Fibroblast of villous mesenchyme (primary cell): ENCODE measurements at places on chromosomes 13 and 19. TPM values are rescaled to one million over a fixed set of nuclear protein-coding genes. Genes with fewer than 3 reads are reported as not detected.
A peak's percentile ranks its signal among the peaks of the same experiment; 100 is the strongest.

- DNase-seq = no peak
Measured at GRCh38 chr13:91567485-91568207, 169.2 kb downstream of the GPC5 start.

GRCh38 chr13:30615481-30615865 is 2.2 kb upstream of the USPL1 start:
- DNase-seq = no peak

The CERS4 gene
- 6.0 and 10.3 TPM in 2 replicates for total RNA-seq

DNA sequence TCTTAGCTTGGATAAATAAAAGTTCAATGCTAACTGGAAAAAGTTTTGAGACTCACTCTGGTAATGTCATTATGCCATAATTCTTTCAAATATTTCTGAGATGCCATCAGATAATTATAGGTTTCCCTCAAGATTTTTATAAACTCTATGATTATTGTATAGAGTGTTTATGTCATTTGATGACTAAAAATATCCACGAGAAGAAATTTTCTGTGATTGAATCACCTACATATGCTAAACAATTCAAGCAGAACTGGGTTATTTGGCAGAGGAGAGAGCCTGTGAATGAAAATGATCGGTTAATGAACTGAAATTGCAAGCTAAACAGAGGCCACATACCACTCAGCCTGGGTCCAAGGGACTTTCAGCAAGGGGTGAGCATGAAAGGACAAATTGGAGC is 92.6 kb upstream of the TSC22D1 start:
- DNase-seq = no peak

The CALR3 gene
- total RNA-seq = not detected in 2 replicates

DNA sequence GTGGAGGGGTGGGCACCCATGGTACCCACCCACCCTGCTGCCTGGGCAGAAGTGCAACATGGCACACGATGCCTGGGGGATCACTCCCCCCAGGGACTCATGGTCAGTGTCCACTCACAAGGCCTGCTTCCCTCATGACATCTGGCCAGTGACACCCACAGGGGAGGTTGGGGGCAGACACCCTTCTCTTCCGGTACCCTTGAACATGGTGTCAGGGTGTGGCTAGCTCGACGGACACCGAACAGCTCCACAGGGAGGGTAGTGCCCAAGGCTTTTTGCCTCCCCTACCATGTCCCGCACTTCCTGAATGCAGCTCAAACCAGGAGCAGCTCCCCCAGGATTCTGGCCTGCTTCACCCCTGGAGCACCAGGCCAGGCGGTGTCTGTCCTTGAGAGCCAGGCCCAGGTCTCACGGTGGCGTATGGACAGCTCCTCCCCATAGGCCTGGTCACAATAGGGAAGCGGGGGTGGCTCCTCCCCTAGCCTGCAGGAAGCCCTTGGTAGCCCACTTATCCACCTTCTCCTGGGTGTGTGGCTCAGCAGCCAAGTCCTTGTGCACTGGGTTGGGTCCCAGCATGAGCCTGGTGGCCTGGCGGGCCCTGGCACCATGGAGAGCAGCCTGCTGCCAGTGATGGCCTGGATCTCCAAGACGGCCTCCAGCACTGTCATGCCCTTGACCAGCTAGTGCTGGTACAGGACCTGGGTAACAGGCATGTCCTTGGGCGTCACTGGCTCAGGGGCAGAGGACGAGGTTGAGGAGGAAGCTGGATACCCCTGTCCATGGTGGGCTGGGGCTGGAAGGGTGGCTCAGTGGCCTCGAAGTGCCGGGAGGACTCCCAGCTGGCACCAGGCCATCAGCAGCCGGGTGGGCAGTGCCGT is 7.8 kb downstream of the ACP4 start:
- DNase-seq = no peak

DNA sequence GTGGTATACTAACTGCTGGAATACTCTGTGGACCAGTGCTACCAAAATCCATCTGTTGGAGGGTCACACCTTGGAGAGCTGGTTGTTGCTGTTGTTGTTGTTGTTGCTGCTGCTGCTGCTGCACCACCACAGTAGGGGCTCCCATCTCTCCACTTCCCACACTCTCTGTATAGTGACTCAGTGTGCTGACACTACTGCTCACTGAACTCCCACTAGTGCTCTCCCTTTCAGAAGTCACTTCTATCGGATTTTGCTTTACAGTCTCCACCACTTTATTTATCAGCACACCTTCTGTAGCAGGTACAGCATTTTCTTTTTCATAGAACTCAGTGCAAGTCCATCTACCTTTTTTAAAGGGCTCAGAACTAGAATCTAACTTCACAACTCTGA is 1.7 kb downstream of the TSC22D1 start:
- DNase-seq = peak; percentile 9

The PRX gene
- 0.86 and 1.9 TPM in 2 replicates for total RNA-seq

The KANK3 gene
- under 0.01 and 0.64 TPM in 2 replicates for total RNA-seq

GRCh38 chr19:35545001-35545854 is at the start of gene TMEM147:
Gene TMEM147, plus strand, starts transcription at chr19:35545626. Its CDS starts 114 bp downstream, at chr19:35545740.
- peak; percentile 91 for DNase-seq

DNA sequence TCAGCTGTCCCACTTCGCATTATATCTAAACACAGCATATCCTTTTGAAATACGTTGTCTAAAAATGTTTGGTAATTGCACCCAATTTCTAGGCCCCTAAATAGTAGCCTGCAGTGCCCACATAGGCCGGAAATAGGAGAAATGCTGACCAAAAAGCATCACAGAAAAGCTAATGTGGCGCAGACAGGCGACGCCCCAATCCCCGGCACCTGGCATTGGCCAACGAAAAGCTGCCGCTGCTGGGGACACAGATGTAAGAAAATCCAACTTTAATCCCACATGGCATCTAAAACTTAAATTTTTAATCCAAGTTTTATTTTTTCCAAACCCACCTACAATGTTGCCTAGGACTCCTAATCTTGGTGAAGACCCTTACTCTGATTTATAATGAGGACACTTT is 4.0 kb downstream of the SAFB2 start:
- DNase-seq = no peak

The ZNF224 gene
- total RNA-seq = 20.0 and 28.9 TPM in 2 replicates

- DNase-seq = no peak
Measured at GRCh38 chr19:14406645-14407401, 12.3 kb downstream of the DDX39A start.

The KLK12 gene
- not detected in 2 replicates for total RNA-seq

GRCh38 chr13:33554919-33555791 is 262.8 kb upstream of the RFC3 start:
- no peak for DNase-seq

- DNase-seq = peak; percentile 41
Measured at GRCh38 chr13:31794452-31794851, 55.1 kb downstream of the RXFP2 start.

DNA sequence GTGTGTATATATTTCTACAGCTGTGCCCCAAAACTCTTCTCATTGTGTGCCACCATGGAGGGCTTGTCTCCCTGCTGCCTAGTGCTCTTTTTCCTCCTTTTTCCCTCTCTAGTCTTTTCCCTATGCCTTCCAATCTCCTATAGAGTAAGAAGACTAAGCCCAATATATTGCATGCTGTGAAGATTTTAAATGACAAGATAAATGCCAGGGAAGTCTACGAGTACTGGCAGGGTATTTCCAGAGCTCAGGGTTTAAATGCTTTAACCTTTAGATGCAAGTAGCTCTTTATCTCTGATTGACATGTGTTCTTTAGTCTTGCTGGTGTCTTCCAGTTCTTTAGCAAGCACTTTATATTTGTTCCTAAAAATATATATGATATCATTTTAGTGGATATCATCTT is 200.7 kb downstream of the SLITRK1 start:
- no peak for DNase-seq

DNA sequence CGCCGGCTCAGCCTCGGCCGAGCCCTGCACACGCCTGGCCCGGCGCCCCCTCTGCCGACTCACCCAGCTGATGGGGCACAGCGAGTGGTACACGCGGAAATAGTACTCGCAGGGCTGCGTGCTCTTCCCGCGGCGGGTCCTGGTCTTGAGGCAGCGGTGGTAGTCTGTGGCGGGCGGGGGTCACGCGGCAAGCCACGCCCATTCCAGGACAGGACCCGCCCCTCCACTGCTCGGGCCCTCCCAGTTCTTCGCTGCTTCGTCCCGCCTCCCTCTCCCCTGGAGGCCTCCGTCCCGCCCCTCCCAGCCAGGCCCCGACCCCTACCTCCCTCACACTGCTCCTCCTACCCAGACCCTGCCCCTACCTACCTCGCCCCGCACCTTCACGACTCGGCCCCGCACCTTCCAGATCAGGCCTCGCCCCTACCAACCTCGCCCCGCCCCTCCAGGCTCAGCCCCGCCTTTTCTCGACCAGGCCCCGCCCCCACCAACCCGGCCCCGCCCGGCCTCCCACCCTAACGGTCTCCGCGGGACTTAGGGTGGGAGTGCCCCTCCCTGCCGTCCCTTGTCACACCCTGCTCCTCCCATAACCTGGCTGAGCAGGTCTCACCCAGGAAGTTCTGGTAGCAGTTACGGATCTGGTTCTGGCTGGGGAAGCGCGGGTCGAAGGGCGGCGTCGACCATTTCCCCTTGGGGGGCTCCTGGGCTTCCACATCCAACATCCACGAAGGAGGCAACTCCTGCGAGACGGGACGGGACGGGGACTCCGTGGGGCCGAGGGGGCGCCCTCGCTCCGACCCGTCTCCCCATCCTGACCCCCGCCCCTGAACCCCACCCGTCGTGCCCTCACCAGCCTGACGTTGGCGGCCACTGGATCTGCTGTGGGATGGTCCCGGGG is 469 bp downstream of the COX6B2 start:
- DNase-seq = peak; percentile 47

DNA sequence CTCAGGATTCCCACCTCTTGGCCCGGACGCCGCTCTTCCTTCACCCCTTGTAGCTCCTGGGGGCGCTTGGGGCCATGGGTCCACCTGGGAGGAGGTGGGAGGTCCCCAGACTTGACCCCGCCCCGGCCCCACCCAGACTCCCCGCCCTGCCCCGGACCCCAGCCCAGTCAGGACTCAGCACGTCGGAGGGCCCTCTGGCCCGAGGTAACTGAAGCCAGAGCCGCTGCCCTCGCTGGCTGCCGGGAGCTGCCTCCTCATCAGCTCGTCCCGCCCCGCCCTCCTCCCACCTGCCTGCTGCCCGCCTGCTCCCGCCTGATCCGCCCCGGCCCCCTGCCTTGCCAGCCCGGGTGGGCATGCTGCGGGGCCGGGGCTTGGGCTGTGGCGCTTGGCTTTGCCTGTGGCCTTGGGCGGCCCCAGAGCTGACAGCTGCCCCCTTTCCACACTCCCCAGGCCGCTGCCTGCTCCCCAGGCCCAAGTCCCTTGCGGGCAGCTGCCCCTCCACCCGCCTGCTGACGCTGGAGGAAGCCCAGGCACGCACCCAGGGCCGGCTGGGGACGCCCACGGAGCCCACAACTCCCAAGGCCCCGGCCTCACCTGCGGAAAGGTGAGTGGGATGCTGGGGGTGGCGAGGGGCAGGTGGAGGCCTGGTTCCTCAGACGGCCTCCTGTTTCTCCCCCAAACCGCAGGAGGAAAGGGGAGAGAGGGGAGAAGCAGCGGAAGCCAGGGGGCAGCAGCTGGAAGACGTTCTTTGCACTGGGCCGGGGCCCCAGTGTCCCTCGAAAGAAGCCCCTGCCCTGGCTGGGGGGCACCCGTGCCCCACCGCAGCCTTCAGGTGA is 9.4 kb downstream of the ARHGAP33 start:
- no peak for DNase-seq

The RHPN2 gene
- 2.6 TPM in 2 replicates for total RNA-seq

The TUBB4A gene
- total RNA-seq = not detected in 2 replicates

- DNase-seq = peak; percentile 55
Measured at GRCh38 chr13:71378961-71379905, 487.8 kb downstream of the DACH1 start.

The MPND gene
- 4.3 and 8.1 TPM in 2 replicates for total RNA-seq

The FBXO46 gene
- 7.4 and 12.5 TPM in 2 replicates for total RNA-seq

The MOB3A gene
- total RNA-seq = 31.2 and 36.7 TPM in 2 replicates

The RDH8 gene
- total RNA-seq = not detected in 2 replicates

DNA sequence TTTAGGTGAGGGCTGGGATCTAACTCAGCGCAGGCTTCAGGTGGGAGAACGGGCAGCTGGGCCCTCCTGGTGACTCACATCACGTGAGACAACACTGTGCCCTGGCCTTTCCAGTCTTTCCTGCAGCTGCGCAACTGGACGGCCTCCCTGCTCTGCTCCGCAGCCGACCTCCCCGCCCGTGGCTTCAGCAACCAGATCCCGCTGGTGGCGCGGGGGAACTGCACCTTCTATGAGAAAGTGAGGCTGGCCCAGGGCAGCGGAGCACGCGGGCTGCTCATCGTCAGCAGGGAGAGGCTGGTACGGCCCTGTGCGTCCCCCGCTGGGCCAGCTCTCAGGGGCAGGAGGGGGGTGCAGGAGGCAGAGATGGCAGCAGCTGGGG is 8.8 kb downstream of the SPPL2B start:
- peak; percentile 75 for DNase-seq

The ZNF69 gene
- 8.1 and 12.1 TPM in 2 replicates for total RNA-seq

DNA sequence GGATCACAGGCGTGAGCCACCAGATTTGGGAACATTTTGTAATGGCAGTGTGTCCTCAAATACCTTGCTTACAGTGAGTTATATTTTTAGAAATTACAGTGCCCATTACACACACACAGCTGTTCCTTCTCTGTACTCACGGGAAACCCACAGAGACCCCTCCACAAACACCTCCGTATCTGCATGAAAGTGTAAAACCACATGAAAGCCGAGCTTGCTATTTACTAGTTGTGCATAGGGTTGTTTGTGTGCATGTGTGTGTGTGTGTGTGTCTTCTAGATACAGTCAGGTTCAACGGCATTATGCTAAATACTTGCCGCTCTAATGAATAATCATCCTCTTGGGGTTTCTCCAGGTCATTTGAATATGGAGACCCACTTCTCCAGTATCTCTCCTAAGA is 22.3 kb upstream of the LILRA2 start:
- DNase-seq = no peak

DNA sequence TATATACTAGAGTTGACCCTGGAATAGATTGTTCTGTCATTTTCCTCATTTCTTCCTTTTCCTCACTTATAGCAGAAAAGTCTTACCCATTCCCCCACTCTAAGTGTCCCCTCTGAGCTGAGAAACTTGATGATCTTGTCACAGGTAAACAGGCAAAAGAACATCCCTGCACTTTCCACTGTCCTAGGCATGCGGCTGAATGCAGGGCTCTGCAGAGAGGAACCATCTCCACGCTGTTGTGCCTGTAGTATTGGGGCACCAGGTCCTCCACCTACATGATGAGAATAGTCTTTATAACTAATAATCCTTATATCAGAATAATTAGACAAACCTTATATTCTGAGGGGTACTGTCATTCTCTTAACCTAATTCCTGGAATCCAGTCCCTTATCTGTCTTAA is 211.3 kb downstream of the RBM26 start:
- DNase-seq = no peak

The TMEM255B gene
- total RNA-seq = 0.43 and 1.6 TPM in 2 replicates

DNA sequence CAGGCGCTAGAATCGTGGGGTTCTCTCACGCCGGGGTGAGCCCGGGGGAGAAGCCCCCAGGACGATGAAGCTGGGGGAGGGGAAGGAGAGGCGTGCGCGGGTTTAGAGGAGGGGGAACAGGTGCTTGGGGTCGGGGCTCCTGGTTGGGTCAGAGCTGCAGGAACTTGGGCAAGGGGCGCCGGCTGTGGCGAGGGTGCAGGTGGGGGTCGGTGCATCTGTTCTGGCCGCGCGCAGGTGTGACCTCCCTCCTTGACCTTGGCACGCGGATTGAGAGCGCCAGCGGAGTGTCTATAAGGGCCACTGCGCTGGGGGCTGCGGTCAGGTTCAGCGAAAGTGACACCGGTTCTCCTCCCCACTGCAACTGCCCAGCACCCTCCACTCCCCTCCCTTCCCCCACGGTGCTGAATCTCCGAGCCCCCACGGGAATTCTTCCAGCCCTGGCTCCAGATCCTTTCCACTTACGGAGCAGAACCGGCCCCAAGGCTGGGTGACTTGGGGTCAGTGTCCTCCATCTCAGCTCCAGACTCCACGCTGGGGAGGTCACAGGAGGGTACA is 618 bp downstream of the TMEM38A start:
- no peak for DNase-seq

The LPAR2 gene
- total RNA-seq = 0.86 and 0.97 TPM in 2 replicates

GRCh38 chr13:40402931-40403431 is 263.5 kb downstream of the FOXO1 start:
- DNase-seq = peak; percentile 42
